Gastrocnemius medialis (tissue), 4 donors: ENCODE measurements at places on chromosomes 1 and 21.

GRCh38 chr1:18539171-18539570 lies 58.4 kb downstream of the KLHDC7A start:
- H3K4me3 ChIP-seq = no peak overlapping the region
- no peaks in the 10 kb centered on the region for H3K4me1 ChIP-seq
- no peaks in the 10 kb centered on the region for H3K36me3 ChIP-seq
- H3K27ac ChIP-seq = no peak overlapping the region

DNA sequence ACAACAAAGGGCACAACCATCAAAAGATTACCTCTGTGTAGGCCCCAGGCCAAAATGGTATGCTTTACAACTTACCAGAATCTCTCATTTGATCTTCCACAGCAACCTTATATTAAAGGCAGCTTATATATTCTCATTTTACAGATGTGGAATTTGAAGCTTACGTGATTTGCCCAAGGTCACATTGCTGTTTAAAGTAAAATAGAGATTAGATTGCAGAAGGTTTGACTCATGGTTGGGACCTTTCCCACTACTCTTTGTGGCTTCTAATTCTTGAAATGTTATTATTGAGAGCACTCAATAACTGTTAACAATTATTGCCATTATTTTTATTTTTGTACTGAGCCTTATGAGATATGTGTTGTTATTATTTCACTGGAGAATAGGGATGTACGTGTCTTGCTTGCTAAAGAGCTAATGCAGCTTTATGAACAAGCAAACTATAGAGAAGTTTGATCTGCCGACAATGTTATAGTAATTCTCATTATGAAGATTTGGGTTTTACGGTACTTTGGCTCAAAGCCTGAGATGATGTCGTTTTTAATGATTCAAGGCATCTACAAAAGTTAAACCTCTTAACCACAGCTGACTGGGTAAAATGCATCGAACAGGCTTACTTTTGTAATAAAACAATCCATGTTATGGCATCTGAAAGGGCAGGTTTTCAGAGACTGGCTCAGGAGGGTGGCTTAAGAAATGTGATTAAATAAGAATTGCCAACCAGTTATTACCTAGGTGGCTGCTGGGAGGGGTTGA lies 43.3 kb upstream of the TSNAX start:
- peaks cover 7% of the 10 kb centered on the region for H3K4me1 ChIP-seq
- no peak for DNase-seq
- no peaks in the 10 kb centered on the region for H3K27me3 ChIP-seq
- H3K36me3 ChIP-seq = no peaks in the 10 kb centered on the region
- H3K27ac ChIP-seq = no peak overlapping the region

- H3K27ac ChIP-seq = no peak overlapping the region
- no peaks in the 10 kb centered on the region for H3K36me3 ChIP-seq
- DNase-seq = no peak
- H3K4me1 ChIP-seq = no peaks in the 10 kb centered on the region
- no peaks in the 10 kb centered on the region for H3K27me3 ChIP-seq
Observed at GRCh38 chr1:110927484-110928075, 36.1 kb downstream of the LRIF1 start.

- peak overlapping the region; percentile 89 for H3K4me3 ChIP-seq
- peaks cover 18% of the 10 kb centered on the region for H3K4me1 ChIP-seq
- no peak overlapping the region for H3K27ac ChIP-seq
- no peaks in the 10 kb centered on the region for H3K36me3 ChIP-seq
- no peak for DNase-seq
Observed at GRCh38 chr1:9688599-9688998, 37.1 kb downstream of the PIK3CD start.
